Fibroblast of mammary gland (primary cell): ENCODE measurements at places on chromosomes 6 and 20.

GRCh38 chr6:83303426-83303825 is 110.3 kb downstream of the RWDD2A start:
- peak; percentile 68 for DNase-seq

- no peak for DNase-seq
Observed at GRCh38 chr6:110482774-110483400, 6.5 kb upstream of the SLC22A16 start.

- DNase-seq, result peak; percentile 85
Observed at GRCh38 chr6:5995949-5996713, 10.6 kb downstream of the NRN1 start.

GRCh38 chr6:20771409-20771808 is 237.2 kb downstream of the CDKAL1 start:
- DNase-seq, result no peak

GRCh38 chr6:118198746-118199145 is 291.7 kb downstream of the SLC35F1 start:
- DNase-seq, result peak; percentile 80

DNA sequence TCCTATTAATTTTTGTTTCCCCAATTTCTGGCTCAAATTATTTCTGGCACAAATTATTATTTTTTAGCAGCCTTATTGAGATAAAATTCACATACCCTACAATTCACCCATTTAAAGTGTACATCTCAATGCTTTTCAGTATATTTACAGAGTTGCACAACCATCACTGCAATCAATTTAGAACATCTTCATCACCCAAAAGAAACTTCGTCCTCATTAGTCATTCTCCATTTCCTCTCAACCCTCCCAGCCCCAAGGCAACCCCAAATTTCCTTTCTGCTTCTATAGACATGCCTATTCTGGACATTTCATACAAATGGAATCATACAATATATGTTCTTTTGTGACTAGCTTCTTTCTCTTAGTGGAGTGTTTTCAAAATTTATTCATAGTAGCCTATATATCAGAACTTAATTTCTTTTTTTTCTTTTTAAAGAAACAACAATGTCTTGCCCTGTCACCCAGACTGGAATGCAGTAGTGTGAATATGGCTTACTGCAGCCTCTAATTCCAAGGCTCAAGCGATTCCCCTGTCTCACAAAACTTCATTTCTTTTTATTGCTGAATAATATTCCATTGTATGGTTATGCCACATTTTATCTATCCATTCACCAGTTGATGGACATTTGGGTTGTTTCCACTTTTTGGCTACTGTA is 84.5 kb downstream of the DNAH8 start:
- no peak for DNase-seq

DNA sequence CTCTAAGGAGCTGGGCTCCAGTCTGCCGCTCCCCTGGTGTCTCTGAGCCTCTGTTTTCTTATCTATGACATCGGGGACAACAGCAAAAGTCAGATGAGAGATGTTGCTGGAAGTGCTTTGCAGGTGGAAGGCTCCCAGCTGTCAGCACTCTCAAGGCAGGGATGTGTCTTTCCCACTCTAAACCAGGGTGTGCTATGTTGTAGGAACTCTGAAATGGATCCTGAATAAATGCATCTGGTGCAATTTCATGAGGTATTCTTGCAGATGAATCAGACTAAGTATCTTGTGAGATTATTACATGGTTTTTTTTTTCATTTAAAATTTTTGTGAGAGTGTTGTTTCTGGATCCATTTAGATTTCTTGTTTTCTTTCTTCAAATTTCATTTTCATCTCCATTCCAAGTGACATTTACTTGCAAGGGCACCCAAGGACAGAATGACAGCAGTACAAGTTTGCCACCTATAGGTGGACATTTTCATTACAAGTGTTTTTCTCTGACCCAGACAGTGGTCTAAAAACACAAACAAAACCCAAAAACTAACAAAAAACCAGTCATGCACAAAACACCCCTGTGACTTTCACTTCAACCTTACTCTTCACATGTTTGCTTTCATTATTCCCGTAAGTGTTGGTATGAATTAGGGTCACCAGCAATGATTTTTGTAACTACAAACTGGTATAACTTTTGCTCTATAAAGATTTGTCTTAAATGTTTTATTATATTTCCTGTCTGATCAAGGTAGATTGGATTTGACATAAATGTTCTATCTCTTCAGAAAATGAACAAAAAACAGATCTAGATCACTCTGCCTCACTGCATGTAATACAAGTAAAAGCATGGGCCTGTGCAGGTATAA is 14.7 kb upstream of the SIM1 start:
- DNase-seq, result peak; percentile 66

DNA sequence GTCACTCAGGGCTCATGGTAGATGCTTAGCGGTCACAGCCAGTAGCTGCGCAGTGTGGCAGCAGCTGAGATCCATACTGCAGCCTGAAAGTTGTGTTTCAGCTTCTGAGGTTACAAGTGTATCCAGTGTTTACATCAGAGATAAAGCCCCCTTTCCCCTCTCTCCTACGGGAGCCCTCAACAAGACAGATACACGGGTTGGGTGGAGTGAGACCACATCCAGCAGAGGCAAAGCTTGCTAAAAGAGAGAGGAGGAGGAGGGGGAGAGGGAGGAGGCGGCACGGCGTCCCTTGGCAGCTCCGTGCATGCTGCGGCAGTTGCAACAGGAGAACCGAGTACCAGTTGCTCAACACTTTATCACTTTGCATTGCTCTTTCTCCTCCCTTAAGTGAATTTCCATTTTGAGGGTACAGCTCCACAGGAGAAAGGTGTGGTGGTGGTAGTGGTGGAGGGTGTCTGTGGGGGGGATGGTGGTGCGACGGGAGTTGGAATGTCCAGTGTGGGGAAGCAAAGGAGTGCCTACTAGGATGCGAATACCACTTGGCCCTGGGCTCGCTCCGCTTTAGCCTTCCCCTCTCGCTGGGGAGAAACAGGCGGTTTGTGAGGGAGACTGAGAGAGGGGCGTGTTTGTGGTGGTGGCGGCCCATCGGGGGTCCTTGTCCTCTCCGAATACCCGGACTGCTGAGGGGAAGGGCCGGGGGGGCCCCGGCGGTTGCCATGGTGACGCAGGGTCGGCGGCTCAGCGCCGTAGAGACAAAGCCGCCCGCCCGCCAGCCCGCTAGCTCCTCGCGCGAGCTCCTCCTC is 405 bp upstream of the RNF182 start:
- DNase-seq, result peak; percentile 39

- DNase-seq, result no peak
Observed at GRCh38 chr6:14277405-14277930, 159.9 kb downstream of the CD83 start.

GRCh38 chr6:5215799-5216198 is 45.0 kb downstream of the LYRM4 start:
- DNase-seq, result no peak
